ENCODE measurements at places on chromosomes 3 and 15.

- no peak for DNase-seq
Measured at GRCh38 chr3:14678015-14678503, 3.1 kb downstream of the C3orf20 start.

GRCh38 chr3:14319654-14320182 is 82.7 kb upstream of the SLC6A6 start:
- peak; percentile 80 for DNase-seq

DNA sequence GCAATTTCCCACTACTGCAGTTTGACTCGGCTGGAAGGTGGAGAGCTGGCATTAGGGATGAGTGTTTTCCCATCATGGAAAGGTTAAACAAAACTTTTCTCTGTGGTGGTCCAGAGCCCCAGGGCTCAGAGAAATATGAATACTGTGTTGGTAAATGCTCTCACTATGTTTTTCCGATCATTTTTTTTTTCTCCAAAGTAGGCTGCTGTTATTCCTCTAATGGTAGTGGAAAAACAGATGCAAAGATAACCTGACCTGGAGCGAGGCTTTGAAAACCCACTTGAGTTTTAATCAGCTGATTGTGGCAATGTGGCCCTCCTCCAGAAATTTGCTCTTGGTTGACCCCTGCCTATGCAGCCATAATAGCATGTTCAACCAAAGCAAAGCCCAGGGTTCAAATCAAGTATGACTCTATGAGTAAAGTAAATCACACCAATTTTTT is 320.8 kb upstream of the CTNNB1 start:
- no peak for DNase-seq

GRCh38 chr15:33068511-33068990 is 126.0 kb downstream of the FMN1 start:
- DNase-seq: no peak

- no peak for DNase-seq
Measured at GRCh38 chr3:168812234-168812633, 716.5 kb upstream of the GOLIM4 start.

GRCh38 chr3:38397320-38397719 is 50.7 kb downstream of the XYLB start:
- no peak for DNase-seq

DNA sequence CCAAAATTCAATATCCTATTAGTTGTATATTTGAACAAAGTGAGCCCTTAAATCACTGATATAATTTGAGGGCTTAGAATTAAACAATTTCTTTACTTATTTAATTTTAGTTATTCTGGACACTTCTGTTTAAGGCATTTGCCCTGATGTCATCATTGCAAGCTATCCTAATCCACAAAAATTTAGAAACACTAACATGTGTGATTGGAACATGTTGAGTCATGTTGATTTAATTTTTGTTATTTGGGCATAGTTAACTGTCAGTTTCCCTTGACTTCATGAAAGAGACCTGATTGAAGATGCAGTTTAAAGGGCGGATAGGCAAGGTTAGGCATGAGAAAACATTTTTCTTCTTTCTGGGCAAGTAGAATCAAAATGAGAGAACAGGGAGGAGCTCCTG is 682.6 kb downstream of the ROBO1 start:
- DNase-seq: no peak

Measured in GM13977 (cell line).